ENCODE measurements at places on chromosomes 5 and 9. TPM values are rescaled to one million over a fixed set of nuclear protein-coding genes. Genes with fewer than 3 reads are reported as not detected.

PAEP gene
- polyA plus RNA-seq: not detected

DNA sequence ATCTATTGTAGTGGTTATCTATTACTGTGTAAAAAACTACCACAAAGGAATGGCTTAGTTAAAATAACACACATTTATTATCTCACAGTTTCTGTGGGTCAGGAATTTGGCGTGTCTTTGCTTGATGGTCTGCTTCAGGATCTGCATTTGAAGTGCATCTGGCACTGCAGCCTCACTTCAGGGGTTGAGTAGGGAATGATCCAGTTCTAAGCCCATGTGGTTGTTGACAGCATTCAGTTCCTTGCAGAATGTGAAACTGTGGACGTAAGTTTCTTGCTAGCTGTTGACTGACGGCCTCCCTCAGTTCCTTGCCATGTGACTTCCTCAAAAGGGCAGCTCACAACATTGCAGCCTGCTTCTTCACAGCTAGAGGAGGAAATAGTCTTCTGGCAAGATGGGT is 2.1 kb upstream of the OGN start:
- no peak for DNase-seq

- DNase-seq: no peak
Measured at GRCh38 chr9:105890046-105890822, 195.9 kb downstream of the TMEM38B start.

DNA sequence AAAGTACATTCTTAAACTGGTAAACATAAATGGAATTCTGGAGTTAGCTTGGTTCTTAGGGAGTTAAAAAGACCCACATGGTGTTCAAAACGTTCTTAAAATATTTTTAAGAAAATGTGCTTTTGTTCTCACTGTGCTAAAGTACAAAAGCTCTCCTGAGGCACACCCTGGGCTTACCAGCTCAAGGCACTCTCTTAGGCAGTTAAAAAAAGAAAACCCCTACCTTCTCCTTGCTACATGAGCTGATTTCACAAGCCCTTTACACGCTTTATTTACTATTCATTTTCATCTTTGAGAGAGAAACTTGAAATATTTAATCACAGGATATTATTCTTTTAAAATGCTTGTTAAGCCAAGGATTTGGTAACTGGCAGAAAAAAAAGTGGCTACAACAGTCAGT is 723.3 kb upstream of the GRAMD2B start:
- DNase-seq: no peak

DNA sequence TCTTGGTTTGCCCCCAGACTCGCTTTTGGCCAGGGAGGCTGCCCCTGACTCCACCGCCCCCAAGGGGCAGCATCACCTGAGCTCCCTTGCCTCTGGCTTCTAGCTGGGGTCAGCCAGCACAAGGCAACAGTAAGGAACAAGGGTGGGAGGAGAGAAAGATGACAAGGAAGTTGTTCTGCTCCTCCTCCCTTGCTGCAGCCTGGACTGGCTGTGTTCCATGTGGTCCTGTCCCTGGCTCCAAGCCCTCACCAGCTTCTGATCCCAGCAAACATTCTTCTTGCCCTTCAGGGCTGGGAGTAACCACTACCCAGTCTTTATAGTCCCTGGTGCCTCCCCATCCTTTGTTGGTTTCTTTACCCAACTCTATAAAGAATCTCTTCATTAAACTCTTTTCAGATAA is 100.3 kb upstream of the SPIN1 start:
- no peak for DNase-seq

- DNase-seq: no peak
Measured at GRCh38 chr5:121019734-121020133, 555.6 kb downstream of the PRR16 start.

DNA sequence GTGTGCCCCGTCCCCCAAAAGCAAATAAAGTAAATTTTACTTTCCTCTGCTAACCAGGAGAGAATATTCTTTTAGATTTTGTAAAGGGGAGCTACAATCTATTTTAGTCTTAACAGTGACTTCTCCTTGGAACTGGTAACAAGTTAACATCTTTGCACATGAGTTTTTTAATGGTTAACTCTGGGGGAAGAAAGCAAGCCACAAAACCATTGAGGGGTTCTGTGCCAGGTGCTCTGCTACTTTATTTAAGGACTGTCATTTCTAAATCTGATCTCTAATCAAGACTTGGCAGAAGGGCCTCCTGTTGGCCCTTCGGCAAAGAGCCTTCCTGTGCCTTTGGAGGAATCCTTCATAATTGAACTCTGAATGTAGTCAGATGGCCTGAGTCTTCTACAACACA is 153.4 kb downstream of the SLC12A2 start:
- no peak for DNase-seq

- DNase-seq: no peak
Measured at GRCh38 chr5:59767211-59767605, 126.3 kb downstream of the PDE4D start.

All from IMR-90 (cell line).